ENCODE measurements at places on chromosomes 5 and 9.
A peak's percentile ranks its signal among the peaks of the same experiment; 100 is the strongest.

GRCh38 chr5:159286420-159287035 lies 23.4 kb downstream of the UBLCP1 start:
- DNase-seq, result peak; percentile 28

- no peak for DNase-seq
Observed at GRCh38 chr5:146380714-146381113, 42.1 kb downstream of the POU4F3 start.

GRCh38 chr9:119639287-119639955 lies 270.2 kb upstream of the BRINP1 start:
- no peak for DNase-seq

DNA sequence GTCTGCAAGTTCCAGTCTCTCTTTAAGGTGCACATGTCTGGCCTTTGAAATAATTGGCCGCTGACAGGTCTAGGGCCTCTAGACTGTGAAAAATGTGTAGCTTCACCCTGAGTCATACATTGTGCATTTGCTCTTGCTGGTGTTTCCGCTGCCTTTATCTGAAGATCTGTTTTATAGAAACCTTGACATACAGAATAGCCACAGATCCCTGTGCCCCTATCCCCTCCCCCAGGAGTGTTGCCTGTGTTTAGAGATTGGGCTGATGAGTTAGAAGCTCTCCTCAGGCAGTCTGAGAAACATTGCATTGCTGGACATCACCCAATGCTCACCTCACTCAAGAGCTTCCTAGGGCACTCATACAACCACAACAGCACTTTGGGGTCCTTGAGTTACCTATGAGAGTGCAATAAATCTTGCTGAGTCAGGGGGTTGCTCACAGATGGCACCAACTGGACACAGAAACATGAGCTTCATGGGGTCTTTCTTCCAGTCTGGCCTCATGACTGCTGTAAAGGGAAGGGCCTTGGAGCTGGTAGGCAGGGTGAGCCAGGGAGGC lies 3.8 kb upstream of the ZNF782 start:
- DNase-seq, result no peak

- DNase-seq, result no peak
Observed at GRCh38 chr9:76729980-76730737, 34.1 kb upstream of the PCA3 start.

DNA sequence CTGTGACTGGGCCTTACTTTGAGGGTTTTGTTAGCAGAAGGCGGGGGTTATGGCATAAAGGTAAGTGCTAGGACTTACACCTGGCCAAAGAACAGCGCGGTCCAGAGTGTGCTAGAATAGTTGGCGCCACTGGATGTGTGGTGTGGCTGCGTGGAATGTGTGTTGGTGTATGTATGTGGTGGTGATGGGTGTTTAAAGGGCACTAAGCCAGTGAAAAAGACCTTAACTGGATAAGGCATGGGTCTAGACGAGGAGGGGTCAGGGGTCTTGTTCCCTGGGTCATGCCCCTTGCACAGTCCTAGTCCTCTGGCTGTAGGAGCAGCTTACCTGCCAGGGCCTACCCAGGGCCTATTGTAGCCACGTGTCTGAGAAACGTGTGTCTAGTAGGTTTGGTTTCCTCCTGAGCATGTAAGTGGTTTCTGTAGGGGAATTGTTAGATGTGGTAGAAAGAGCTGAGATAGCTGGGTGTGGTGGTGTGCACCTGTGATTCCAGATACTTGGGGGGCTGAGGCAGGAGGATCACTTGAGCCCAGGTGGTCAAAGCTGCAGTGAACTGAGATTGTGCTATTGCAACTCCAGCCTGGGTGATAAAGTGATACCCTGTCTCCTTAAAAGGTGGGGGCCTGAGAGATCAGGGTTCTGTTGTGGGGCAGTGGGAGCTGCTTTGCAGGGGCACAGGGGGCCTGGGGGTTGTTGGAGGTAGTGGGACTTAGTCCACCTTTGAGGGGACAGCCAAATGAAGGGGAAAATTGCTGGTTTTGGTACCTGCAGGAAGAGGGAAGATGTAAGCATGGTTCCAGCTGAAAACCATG lies 55.2 kb downstream of the HSPA4 start:
- no peak for DNase-seq

GRCh38 chr9:85030316-85030715 lies 360.8 kb downstream of the NTRK2 start:
- DNase-seq, result no peak

GRCh38 chr9:97704345-97704677 lies 7.2 kb upstream of the XPA start:
- DNase-seq, result no peak

DNA sequence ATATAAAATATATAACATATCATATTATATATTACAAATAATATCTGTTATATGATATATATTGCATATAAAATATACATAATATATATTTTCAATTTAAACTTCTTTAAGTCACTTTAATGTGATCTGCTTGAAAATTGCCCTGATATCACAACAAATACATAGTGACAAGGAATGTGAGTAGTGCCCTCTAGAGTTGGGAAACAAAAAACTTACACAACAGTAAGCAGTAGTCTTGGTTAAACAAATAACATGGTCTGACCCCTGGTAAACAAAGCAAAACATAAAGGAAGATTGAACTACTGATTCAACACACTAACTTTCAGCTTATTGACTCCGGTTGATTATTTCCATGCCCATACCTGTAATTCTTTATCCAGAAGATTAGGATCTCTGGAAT lies 188.3 kb upstream of the NMUR2 start:
- DNase-seq, result no peak

DNA sequence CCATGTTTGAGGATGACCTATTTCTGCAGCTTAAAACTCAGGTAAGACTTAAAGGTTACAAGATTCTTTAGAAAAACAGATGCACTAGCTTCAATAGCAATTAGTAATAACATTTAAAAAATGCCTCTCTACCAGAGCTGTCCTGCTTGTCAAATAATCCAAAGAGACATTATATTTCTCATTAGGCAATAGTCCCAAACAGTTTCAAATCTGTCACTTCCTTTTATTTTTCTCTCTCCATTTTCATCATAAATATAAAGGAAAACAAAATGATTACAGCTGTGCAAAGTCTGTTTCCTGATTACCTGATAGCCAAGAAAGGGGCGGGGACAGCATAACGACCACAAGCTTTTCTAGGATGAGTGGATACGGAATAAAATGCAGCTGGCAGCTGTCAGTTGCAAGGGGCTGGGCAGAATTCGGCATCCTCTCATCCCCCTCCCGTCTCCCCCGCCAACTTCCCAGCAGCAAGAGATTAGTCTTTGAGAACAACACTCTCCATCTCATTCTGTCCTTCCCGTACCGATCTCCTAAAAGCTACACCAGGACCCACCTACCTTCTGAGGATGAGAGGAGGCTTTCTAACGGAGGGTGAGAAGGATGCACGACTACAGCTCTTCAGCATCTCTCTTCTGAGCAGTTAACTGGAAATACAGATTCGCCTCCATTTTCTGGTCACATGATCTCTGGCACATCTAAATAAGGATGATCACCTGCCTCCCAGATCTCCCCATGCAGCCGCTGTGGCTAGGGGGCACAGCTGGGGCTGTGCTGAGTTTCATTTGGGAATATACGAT lies 72.5 kb upstream of the PCA3 start:
- peak; percentile 73 for DNase-seq

- DNase-seq, result no peak
Observed at GRCh38 chr9:95157481-95158151, 159.9 kb downstream of the FANCC start.

- DNase-seq, result no peak
Observed at GRCh38 chr9:74245866-74246497, 251.2 kb upstream of the RORB start.

GRCh38 chr5:89156226-89156625 lies 273.2 kb upstream of the MEF2C start:
- DNase-seq, result no peak

- DNase-seq, result no peak
Observed at GRCh38 chr9:105966834-105967233, 272.5 kb downstream of the TMEM38B start.

- DNase-seq, result no peak
Observed at GRCh38 chr9:75385236-75385635, 296.9 kb downstream of the OSTF1 start.

DNA sequence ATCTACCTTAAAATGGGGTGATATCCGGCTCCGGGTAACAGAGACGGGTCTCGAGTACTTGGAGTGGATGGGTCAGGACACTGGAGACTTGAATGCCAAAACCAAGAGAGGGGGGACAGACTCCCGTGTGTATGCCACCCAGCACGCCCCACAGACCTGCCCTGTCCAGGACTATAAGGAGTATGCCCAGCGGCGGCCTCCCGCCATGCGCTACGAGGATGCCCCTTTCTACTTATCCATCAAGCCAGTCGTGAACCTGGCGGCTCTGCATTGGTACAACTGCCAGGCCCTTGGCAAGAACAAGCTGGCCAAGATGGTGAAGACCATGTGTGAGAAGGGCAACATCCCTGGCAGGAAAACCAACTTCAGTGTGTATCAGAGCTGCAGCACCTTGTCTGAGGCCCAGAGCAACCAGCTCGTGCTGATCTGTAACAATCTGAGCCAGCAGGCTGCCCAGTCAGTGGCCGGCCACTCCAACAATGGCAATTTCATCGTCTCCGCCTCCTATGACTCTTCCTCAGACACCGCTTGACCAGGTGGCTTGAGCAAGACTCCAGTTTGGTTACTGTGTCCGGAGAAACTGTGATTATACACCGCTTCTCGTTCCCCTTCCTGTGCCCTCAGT lies 99.4 kb downstream of the INIP start:
- peak; percentile 27 for DNase-seq

DNA sequence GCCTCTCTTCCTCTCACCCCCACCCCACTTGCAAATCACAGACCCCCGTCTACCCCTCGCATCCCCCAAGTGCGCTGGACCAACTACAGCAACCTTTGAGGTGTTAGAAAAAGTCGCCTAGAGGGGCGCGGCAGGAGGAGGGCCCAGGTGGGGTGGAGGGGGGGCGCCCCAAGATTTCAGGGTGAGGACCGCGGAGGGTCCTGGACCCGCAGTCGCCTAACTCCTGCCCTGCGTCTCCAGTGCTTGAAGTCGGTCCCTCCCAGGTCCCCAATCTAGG lies 379 bp upstream of the EGFLAM start:
- DNase-seq, result no peak

- DNase-seq, result no peak
Observed at GRCh38 chr5:72234265-72234700, 85.8 kb downstream of the MRPS27 start.

GRCh38 chr5:32777222-32777621 lies 66.1 kb downstream of the NPR3 start:
- DNase-seq, result no peak

- no peak for DNase-seq
Observed at GRCh38 chr5:149724884-149725283, 5.2 kb upstream of the PPARGC1B start.

DNA sequence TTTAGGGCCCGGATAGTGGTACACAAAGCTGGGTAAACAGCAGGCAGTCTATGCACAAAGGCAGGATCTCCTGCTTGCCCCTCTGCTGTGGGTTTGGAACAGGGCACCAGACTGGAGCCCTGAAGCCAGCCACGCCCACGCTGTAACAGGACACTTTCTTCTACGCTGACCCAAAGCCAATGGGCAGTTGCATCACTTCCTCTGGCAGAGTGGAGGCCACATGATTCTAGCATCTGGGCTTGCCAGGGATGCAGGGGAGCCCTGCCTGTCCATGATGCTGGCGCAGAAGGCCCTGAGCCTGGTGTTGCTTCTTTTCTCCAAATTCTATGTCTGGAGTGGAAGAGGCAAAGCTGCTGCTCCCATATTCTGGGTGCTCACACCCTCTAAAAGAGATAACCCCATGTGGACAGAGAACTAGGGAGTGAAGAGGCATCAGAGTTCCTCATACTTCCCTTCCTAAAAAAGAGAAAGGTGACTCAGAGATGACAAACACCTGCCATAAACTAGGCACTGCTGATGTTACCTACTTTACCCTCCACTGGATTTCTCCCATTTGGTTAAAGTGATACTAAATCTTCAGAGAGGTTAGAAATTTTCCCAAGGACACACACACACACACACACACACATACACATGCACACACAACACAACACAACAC lies 260.3 kb upstream of the KLF4 start:
- no peak for DNase-seq

- no peak for DNase-seq
Observed at GRCh38 chr5:77877516-77878355, 101.6 kb upstream of the TBCA start.
